ENCODE measurements at places on chromosomes 13 and 19.

- DNase-seq = no peak
These were observed 1.1 kb downstream of the COMP start for GRCh38 chr19:18789883-18790565.

DNA sequence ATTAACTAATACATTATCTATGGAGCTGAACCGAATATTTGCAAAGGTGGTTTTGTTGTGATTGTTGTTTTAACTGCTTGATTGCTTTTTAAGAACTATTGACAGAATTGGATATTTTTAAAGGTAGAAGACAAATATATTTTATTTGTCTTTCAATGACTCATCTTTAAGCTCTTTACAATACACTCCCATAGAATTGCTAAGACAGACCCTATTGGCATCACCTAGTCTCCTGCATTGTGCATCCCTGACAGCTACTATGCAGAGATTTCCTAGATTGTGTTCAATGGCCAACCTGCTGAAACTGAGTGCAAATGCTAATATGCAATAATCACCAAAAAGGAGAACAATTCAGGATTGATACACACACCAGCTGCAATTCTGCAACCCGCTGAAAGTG lies 19.7 kb upstream of the SCEL start:
- DNase-seq = no peak

GRCh38 chr19:47176071-47176626 lies 45.5 kb downstream of the SAE1 start:
- DNase-seq = no peak

DNA sequence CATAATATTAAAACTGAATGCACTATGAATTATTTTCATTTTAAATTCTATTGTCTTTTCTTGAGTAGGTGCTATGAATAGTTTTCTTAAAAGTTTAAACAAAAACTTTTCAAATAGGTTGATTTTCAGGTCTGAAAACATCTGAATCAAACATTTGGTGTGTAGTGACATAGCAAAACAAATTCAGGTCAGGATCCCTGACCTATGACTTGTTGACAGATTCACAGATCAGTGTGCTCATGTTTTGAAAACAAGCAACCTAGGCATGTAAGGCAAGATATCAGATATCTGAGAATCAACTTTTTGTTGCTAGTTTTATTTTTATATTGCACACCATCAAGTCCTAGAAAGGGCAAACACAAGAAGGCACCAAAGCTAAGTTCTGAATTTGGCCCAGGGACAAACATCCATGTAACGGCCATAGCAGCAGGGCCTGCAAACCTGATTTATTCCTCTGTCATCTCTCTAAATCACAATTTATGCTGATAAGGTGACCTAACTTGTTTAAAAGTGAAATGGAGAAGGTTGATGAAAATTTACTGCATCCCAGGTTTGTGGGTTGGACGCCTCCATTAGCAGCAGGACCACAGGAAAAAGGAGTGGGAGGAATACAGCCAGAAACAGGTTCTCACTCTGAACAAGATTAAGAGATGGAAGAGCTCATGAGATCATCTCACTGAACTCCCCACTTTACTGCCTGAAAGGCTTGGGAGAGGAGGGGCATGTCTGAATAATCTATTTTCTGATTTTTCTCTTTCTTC lies 337.7 kb downstream of the KCNRG start:
- DNase-seq = no peak

- DNase-seq = no peak
These were observed 53.0 kb upstream of the GPC6 start for GRCh38 chr13:93173654-93174053.

DNA sequence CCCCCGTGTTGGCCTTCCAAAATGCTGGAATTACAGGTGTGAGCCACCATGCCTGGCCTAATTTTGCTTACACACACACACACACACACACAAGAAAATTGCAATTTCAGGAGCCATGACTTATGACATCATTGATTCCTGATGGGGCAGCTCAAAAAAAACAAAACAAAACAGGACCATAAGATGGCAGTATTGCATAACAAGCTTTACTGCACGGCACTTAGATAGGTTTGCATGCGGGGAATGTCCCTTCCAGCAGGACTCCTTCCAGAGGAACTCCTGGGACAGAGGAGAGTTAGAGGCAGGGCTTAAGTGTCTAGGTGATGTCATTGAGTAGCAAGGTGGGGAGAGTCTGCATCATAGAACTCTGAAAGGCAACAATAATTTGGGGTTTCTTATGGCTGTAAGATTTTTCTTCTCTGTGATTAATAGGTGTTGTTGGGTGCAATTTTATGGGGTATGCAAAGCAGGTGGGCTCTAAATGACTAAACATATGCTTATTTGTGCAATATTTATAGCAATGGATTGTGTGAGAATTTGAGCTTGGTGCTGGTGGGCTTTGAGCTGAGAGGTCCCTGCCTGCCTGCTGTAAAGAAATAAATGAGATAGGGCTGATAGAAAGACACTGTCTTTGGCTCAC lies 9.0 kb upstream of the ACSBG2 start:
- peak; percentile 23 for DNase-seq

GRCh38 chr19:45079063-45079910 lies at the start of gene GEMIN7:
TSS of gene GEMIN7 (plus strand) at chr19:45079260. CDS start at chr19:45090115, 10,855 bp downstream.
- DNase-seq = peak; percentile 72

DNA sequence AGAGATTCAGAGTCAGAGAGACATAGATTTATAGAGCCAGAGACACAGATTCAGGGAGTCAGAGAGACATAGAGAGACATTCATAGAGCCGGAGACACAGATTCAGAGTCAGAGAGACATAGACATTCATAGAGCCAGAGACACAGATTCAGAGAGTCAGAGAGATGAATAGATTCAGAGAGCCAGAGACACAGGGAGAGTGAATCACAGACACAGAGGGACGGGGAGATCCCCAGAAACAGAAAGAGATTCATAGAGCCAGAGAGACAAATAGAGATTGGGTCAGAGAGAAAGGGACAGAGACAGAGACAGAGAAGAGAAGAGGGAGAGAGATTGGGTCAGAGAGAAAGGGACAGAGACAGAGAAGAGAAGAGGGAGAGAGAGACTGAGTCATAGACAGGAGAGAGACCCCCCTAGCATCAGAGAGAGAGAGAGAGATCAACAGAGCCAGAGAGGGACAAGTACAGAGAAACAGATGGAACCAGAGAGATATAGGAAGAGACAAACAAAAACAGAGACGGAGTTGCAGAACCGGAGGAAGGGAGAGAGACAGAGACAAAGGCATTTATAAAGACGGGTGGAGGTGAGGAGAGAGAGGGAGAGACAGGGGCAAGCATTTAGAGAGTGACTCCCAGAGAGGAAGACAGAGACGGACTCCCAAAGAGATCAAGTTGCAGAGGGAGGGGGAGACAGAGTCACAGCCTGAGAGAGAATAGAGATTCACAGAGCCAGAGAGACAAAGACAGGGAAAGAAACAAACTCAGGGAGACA lies 1.1 kb upstream of the PRKCG start:
- DNase-seq = no peak

DNA sequence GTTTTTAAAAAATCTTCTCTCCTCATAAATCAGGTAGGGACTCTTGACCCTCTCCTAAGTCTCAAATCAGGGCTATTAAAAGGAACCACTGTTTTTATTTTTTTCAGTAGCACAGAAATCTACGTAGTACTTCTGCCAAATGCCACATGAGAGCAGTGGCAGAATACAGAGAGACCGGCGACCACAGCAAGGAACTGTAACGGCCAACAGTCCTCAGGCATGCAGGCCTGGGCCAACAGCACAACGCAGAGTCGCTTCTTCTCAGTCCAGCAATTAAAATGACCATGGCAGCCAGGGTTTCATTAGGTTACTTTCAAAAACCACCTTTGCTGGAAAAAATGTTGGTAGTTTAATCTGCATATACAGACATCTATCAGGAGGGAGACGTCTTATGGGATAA lies 34.2 kb downstream of the ANKRD10 start:
- DNase-seq = no peak

GRCh38 chr13:23921451-23921888 lies 24.2 kb upstream of the C1QTNF9B start:
- DNase-seq = peak; percentile 65

DNA sequence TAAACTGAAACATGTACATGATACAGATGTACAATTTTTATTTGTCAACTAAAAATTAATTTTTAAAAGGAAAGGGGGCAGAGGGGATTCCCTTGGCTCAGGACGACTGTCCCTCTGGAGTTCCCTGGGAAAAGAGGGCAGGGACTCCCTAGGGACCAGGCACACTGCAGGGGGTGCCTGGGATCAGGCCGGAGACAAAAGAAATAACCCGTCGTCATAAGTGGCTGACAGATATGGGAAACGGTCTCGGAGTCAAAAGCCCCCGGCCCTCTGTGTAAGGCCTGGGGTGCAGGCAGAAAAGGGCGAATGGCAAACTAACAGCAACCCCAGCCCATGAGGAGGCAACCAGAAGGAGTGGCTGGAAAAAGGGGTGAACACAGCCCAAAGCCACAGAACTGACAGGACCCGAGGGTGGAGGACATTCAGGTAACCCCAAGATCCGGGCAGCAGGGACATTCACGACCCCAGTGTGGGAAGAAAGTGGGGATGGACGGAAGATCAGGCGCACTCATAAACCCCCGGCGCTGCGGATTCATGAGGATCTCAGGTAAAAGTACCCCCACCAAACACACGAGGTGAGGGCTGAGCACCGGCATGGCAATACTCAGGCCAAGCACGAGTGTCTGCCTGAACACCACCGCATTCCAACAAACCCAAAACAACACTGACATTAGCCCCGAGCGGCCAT lies 6.7 kb downstream of the MLLT1 start:
- DNase-seq = no peak

GRCh38 chr19:5507065-5507909 lies 52.1 kb downstream of the ZNRF4 start:
- no peak for DNase-seq

DNA sequence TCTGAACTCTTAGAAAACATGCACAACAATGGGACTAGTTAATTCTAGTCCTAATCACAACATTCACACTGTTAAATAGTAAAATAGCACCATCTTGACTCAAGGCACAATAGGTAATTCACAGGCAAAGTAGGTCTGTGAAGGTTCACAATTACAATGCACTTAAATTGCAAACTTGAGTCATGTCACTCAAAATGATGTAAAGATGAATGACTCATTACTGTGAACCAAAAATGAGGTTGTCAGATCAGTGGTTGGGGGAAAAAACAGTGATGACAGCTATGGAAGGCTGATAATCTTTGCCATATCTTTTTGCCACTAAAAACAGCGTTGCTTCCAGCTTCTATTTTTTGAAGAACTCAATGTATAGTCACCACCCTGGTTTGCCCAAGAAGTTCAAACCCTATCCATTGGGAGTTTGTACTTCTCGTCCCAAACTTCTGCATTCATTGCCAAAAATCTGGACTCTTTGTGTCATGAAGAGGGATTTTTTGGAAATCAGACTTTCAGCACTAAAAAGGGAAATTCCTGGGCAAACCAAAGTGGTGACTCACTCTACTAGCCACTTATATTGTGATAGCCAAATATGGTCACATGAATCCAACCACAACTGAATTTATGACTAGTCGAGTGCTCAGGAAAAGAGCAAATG lies 200.9 kb upstream of the TMTC4 start:
- no peak for DNase-seq

All from brain (organoid and tissue), 16 donors.